ENCODE measurements at places on chromosomes 16 and 17. TPM values are rescaled to one million over a fixed set of nuclear protein-coding genes. Genes with fewer than 3 reads are reported as not detected.

The CTDNEP1 gene
- 77.3 TPM for polyA plus RNA-seq

DNA sequence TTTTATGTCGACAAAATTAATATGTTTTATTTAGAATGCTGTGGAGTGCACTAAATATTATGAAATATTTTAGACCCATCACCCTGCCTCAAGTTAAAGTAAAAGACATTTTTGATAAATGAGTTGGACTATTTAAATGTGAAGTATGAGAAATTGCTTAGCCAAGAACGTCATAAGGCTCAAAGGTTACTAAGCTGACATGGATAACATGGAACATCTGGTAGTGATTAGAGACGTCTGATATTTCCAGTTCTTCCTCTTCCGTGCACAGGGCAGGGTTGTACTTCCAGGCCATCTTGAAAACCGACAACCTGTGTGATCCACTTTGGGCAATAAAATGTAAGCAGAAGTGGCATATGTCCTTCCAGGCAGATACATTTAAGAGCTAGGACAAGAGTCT is 7.2 kb upstream of the CCL8 start:
- peak; percentile 7 for DNase-seq

The KRT33A gene
- not detected for polyA plus RNA-seq

GRCh38 chr17:39928858-39929645 is 1.5 kb downstream of the LRRC3C start:
- no peak for DNase-seq

GRCh38 chr16:66346221-66346620 is 20.3 kb upstream of the CDH5 start:
- DNase-seq, result no peak

DNA sequence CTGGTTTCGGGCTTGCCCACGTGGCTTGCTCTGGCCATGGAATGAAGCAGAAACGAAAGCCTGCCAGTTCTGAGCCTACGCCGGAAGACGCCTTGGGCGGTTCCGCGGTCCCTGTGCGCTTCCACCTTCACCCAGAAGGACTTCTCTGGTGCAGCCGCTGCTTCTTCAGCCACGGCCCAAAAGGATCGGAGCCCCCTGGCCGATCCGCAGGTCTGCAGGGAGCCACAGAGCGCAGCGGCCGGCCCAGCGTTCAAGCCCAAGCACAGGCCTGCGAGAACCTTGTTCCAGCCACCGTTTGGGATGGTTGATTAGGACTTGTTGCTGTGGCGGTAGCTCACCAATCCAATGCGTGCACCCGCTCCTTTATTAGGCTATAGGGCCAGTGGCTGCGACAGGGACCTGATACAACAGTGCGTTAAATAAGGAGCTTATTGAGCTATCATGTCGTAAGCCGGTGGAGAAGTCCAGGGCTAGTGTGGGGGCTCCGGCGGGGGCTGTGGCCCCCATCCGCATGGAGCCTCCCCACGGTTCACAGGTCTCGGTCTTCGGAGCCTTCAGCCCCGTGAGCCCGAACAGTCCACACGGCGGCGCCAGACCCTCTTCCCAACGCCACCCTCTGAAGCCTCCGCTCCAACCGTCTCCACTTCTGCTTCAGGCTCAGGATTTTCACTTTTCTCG is 10.2 kb upstream of the MPP2 start:
- DNase-seq, result peak; percentile 58

The DBF4B gene
- polyA plus RNA-seq, result 1.1 TPM

GRCh38 chr17:62998166-62998565 is 32.1 kb downstream of the TANC2 start:
- no peak for DNase-seq
